ENCODE measurements at places on chromosomes 11 and 22.

- DNase-seq, result no peak
These were observed 3.4 kb downstream of the DEPDC5 start for GRCh38 chr22:31757265-31757664.

DNA sequence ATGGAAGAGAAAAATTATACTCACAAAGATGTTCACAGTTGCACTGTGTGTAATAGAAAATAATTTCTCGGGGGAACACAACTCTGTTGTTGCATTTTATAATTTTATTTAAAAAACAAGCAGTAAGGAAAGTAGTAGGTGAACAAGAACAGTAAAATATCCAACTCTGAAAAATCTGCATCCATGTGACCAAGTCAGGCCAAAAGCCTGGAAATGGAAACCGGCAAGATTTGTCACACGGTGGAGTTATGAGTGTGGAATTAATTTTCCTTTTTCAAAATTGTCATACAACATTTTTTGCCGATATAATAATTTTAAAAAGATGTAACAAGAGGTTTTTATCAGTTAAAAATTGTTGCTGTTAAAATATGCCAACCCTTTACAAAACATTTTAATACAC is 1421.5 kb downstream of the BRD1 start:
- DNase-seq, result no peak

- no peak for DNase-seq
These were observed 26.7 kb downstream of the NNMT start for GRCh38 chr11:114322934-114323333.

- DNase-seq, result no peak
These were observed 52.5 kb upstream of the CARD18 start for GRCh38 chr11:105192115-105192514.

GRCh38 chr22:39176143-39176713 is 23.7 kb upstream of the CBX7 start:
- no peak for DNase-seq

- DNase-seq, result no peak
These were observed 29.8 kb downstream of the ZC3H12C start for GRCh38 chr11:110123003-110123402.

Measured in stimulated activated CD4-positive, alpha-beta T cell treated with anti-CD3 and anti-CD28 coated beads, TNF-alpha, amount 100 ng/mL, for 1 hour (primary cell).